COR-L47 (cell line): ENCODE measurements at places on chromosomes 13 and 19.

- no peak for DNase-seq
Observed at GRCh38 chr19:2719920-2720776, 1.0 kb downstream of the DIRAS1 start.

DNA sequence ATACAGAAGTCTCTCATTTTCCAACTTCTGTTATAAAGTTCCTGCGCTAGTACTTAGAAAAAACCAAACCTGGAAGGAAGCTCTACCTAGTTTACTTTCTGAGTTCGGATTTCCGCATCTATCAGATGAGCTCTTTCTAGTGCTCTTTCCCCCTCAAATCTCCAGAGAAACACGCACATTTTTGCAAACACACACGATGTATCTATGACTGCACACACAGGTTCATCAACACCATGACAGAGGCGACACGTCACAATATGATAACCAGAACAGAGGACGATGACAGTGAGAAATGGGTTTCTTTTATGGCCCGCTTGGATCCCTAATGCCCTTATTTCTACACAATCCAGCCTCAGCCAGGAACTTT, 629 bp upstream of the LRRC63 start:
- DNase-seq, result peak; percentile 1

GRCh38 chr13:26017932-26018665, 33.7 kb downstream of the SHISA2 start:
- no peak for DNase-seq

DNA sequence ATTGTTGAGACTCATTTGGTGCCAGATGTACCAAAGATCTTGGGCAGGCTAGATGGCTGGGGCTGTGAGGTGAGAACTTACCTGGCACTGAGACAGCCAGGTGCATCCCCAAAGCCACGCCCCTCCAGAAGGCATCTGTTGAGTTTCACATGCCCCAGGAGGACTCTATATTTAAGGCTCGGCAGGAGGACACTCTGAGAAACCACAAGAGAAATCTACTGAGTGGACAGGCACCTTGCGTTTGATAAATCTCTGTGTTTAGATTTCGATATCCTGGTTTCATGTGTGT, 197.9 kb upstream of the ZNF536 start:
- DNase-seq, result no peak

- no peak for DNase-seq
Observed at GRCh38 chr19:19083413-19084178, 19.8 kb downstream of the SLC25A42 start.

- no peak for DNase-seq
Observed at GRCh38 chr13:103952183-103952582, 886.0 kb upstream of the SLC10A2 start.

GRCh38 chr19:49564616-49565045, 15.7 kb downstream of the NOSIP start:
- no peak for DNase-seq

GRCh38 chr19:57016076-57016475, 103.7 kb upstream of the USP29 start:
- no peak for DNase-seq

GRCh38 chr19:44824761-44825160, 15.9 kb downstream of the BCAM start:
- peak; percentile 24 for DNase-seq

GRCh38 chr19:325173-325936, 19.2 kb downstream of the MIER2 start:
- no peak for DNase-seq

DNA sequence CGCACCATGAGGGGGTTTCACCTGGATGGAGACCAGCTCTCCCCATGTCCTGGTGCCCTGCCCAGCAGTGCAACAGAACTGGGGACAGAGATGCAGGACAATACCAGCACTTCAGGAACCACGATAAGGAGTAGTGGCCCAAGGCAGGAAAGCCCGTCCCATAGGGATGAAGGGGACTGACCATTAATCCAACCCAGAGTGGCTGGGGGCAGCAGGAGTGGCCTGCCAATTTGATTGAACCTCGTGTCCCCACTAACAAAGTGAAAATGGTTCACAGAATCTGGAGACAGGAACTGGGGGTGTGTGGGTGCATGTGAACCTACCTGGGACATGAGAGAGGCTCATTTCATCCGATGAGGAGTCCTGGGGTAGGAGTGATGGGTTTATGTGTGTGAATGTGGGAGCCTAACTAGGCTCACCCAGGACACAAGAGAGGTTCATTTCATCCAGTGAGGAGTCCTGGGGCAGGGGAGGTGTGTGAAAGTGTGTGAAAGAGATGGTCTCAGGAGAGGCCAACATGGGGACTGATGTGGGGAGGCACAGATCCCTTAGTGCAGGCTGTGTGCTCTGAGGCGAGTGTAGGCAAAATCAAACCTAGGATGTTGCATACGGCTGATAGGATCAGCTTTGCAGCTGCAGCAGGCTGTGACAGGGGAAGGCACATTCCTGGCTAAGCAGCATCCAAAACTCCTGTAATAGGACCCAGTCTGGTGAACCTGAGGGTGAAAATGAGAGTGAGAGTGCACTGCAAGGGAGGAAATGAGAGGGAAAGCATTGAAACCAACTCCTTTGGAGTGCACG, 98.2 kb downstream of the ZNF429 start:
- DNase-seq, result no peak

GRCh38 chr19:29548483-29549085, 22.8 kb downstream of the VSTM2B start:
- DNase-seq, result no peak

DNA sequence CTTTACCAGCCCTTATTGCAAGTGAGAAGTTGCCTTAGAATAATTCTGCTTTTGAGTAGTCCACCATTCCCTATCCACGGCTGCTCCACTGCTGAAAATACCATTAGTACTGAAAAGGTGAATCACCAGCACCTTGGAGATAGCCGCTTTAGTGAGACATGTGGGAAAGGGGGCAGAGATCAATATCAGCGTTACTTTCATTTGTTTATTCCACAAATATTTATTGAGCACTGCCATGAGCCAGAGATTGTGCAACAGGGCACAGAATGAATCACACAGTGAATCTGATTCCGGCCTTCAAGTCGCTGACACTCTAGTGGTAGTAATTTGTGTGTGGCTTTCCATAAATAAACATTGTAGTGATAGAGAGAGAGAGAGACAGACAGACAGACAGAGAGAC, 31.5 kb upstream of the MYO16 start:
- DNase-seq, result no peak

- peak; percentile 4 for DNase-seq
Observed at GRCh38 chr19:7670150-7670783, 1.4 kb downstream of the RETN start.

DNA sequence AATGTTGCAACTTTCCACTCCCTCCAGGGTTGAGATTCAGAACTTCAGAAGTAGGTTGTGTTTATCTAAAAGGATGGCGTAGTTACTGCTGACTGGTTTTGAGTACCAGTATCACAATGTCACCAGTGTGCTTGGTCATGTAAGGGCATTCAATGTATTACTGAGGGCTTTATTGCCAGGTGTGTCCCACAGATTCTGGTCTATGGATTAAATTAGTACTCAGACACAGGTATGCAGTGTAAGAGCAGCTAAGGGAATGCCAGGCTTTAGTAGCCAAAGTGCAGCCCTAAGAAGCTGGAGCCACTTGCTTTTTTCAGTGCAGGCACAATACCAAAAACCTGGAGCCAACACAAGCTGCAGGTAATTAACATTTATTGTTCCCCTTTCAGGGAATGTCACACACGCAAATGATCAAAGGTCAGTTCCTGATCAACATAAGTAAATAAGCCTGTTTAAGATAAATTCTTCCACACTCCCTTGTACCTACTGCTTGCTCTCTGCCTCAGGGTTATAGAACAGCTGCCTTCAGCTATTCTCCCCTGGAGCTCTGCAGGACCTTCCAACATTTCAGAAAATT, 130.1 kb upstream of the ZNF91 start:
- no peak for DNase-seq

DNA sequence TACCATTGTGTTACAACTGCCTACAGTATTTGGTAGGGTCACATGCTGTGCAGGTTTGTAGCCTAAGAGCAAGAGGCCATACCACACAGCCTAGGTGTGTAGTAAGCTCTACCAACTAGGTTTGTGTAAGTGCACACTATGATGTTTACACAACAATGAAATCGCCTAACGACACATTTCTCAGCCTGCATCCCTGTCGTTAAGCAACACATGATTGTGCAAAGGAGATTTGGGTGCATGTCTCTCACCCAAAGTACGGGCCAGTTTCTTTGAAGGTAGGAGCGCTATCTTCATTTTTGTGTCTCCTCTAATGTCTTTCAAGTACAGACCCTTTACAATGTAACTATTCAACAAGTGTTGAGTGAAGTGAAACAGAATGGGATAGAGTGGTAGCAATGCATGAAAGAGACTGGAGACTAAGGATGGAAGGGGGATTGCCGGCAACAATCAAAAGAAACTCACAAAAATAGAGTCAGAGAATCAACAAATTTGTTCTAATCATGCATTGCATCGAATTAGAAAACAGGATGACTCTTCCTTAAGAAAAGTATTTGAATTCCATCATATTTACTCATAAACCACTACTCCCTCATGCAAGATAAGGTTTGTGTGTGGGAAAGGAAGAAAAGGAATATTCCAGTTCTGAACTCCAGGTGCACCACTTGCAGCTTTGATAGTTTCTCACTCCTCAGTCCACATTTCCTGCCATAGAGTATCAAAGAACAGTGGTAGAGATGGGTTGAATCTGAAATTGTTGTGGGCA, 60.2 kb upstream of the TNFRSF19 start:
- no peak for DNase-seq

GRCh38 chr13:23450340-23451046, 17.0 kb upstream of the SACS start:
- DNase-seq, result no peak

GRCh38 chr19:54875506-54875905, 1.5 kb downstream of the FCAR start:
- DNase-seq, result no peak

GRCh38 chr13:106623799-106624460, 56.0 kb upstream of the ARGLU1 start:
- no peak for DNase-seq

DNA sequence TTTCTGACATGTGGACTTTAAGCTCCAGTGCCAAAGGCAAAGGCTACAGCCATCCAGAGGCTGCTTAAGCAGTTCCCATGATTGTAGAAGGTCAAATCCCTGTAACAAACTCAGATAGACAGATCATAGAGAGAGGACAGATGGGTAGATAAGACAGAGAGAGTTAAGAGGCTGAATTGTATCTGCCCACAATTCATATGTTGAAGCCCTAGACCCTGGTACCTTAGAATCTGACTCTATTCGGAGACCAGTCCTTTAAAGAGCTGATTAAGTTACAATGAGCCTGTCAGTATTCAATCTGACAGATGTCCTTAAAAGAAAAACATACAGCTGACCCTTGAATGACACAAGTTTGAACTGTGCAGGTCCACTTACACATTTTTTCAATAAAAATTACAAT, 115.2 kb downstream of the RAP2A start:
- DNase-seq, result no peak

DNA sequence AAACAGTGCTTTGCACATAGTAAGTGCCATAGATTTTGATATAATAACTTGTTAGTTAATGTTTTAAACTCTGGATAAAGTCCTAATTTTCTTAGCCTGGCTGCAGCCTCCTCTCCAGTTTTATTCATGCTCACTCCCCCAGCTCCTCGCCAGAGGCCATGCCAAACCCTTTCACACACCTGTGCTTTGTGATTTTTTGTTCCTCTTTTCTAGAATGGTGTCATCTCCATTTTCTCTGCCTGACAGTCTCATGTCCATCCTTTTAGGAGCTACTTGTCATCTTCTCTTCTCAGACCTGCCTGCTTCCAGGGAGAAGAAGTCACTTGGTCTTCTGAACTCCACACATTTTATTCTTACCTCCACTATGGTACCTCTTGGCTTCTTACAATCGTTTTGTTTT, 55.8 kb upstream of the SPATA13 start:
- no peak for DNase-seq

DNA sequence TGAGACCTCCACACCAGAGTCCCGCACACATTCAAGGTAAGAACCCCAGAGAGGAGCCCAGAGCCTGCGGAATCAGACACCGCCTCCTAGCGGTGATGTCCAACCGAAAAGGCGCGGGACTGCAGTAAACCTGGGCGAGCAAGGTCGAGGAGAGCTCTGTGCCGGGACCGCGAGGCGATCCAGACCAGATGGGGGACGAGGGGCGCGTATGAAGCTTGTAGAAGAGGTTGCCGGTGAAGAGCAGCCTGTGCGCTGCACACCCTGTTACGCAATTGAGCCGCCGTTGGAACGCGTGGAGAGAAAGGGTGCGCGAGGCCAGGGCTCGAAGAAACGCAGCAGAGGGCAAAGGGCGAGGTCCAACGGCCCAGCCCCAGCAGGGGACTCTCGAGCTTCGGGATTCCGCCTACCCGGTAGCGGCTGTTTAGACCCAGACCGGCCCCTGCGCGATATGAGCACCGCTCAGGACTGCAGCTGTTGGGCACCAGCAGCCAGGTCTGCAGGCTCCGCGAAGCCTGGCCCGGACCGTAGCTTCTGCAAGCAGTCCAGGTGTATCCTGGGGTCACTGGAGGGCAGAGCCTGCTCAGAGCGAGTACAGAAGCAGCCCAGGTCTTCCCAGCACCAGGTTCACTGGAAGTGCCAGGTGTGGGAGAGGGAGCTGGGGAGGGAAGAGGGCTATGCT, 65.9 kb upstream of the ZNF599 start:
- no peak for DNase-seq
